ENCODE measurements at places on chromosomes 12 and 14.

DNA sequence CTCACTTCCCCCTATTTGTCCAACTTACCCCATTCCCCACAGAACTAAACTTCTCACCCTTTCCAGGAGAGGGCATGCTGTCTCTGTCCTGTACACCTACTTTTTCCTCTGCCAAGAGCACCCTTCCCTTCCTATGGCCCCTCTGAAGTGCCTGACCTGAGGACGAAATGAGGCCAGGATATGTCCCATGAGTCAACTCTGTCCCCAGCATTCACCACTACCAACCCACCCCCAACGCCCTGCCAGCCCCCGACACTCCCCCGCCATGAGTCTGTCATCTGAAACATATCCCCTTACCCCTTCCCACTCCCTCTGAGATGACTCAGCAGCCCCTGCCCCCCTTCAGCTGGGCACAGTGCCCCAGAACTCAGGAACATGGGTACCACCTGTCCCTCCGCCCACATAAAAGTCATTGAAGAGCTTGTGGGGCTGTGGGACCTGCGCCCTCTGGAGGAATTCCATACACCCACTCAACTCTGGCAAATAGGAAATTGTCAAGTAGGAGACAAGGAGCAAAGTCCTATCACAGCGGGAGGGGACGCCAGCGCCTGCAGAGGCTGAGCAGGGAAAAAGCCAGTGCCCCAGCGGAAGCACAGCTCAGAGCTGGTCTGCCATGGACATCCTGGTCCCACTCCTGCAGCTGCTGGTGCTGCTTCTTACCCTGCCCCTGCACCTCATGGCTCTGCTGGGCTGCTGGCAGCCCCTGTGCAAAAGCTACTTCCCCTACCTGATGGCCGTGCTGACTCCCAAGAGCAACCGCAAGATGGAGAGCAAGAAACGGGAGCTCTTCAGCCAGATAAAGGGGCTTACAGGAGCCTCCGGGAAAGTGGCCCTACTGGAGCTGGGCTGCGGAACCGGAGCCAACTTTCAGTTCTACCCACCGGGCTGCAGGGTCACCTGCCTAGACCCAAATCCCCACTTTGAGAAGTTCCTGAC, 26.3 kb downstream of the ITGA7 start:
- no peak for DNase-seq

GRCh38 chr12:106080791-106081170, 58.0 kb downstream of the NUAK1 start:
- no peak for DNase-seq

GRCh38 chr14:56650979-56651378, 71.4 kb downstream of the TMEM260 start:
- no peak for DNase-seq

- no peak for DNase-seq
Measured at GRCh38 chr12:112514926-112515642, 96.3 kb downstream of the PTPN11 start.

DNA sequence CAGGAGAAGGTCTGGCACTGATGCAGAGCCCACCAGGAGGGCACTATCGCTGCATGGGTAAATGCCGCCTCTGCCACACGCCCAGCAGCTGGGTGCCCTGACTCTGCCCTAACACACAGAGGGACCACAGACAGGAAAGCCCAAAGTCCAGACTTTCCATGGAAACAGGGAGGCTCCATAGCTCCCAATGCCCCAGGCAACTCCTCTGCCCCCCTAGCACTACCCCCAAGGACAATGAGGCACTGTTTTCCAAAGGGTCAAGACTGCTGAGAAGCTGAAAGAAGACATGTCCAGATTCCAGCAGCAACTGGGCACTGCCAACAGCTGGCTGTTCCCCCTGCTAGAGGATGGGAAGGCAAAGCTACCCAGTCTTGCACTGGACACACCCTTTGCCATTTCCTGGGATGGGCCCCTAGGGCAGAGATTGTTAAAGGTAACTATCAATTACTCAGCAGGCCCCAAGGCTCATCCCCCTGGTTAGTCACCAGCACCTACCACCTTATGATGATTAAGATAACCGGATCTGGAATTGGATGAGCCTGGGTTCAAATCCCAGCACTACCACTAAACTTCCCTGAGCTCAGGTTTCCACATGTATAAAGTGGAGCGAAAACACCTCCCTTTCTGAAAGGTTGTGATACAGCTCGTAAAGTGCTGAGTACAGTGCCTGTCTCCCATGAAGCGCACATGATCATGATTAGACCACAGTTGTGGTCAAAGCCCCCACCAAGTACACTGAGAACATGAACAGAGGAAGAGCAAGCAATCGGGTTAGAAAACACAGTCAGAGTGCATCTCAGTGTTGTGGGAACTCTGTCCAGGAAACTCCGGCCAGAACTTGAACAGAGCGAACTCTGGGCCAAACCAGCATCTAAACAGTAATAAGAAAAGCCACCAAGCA, 3.3 kb downstream of the PXN start:
- no peak for DNase-seq

- no peak for DNase-seq
Measured at GRCh38 chr12:58533652-58534051, 386.7 kb downstream of the LRIG3 start.

GRCh38 chr12:15928346-15928745, 17.2 kb downstream of the DERA start:
- no peak for DNase-seq

DNA sequence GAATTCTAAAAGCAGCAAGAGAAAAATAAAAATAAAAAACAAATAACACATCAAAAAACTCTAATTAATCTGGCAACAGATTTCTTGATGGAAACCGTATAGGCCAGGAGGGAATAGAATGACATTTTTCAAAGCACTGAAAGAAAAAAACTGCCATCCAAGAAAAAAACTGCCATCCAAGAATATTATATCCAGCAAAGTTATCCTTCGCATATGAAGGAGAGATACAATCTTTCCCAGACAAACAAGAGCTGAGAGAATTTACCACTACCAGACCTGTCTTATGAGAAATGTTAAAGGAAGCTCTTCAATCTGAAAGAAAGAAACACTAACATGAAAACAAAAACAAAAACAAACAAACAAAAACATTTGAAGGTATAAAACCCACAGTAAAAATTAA, 214.8 kb downstream of the EMP1 start:
- no peak for DNase-seq

DNA sequence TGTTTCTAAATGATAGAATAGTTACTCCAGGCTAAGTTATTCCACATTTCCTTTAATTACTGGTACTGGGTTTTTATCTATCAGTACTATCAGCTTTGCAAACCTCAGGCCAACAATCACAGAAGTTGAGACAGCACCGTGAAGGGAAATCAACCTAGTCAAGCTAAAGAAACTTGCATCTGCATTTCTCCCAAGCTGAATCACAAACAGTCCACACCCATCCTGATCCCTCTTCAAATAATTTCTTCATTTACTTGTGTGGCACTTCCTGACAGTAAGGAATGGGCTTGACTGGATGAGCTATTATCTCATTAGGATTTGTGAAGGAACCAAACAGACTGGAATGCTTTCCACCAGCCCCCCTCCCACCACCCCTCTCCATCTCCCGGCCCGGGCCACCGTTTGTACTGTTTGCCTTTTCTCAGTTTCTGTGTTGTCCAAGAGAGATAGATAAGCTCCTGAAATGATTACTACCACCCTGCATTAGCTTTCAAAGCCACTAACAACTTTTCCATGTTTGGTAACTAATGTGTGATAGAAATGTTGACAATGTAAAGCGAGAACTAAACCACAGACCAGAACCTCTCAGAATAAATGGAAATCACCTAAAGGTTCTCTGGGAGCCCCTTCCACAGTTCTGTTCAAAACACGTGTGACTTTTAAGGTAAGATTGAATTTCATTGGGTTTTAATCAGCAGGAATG, 236.3 kb downstream of the SLC25A21 start:
- DNase-seq, result no peak

GRCh38 chr14:78848234-78848820, 678.2 kb downstream of the NRXN3 start:
- peak; percentile 5 for DNase-seq

DNA sequence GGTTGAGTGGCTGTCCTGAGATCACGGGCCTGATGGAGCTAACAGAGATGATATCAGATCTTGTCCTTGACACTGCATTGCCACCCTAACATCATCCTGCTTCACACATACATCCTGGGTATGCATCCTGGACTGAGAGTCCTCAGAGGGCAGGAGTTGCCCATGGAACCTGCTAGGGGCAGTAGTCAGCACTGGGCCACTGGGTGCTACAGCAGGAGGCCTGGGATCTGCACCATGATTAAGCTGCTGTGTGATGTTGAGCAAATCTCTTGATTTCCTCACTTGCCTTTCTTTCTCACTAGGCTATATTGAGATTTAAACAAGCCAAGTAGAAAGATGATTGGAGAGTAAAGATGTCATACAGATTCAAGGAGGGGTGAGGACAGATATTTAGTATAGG, 22.1 kb upstream of the EIF4B start:
- DNase-seq, result no peak

DNA sequence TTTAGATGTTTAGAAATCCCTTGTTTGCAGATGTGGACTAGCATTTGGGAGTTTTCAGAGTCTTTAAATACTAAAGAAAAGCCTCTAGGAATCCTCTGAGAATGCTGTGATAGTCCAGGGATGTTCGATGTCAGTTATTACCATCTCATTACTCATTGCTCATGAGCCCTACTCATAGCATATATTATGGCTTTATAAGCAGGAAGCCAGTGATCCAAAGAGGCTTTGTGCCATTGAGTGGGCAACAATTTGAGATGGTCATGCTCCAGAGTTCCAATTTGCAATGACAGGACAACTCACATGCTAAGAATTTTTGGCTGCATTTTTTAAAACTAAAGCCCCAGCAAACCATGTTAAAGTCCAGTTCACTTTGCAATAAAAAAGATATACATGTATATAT, 163.0 kb downstream of the OTOGL start:
- no peak for DNase-seq

GRCh38 chr12:55188573-55188972, 32.3 kb upstream of the OR10A7 start:
- DNase-seq, result no peak

DNA sequence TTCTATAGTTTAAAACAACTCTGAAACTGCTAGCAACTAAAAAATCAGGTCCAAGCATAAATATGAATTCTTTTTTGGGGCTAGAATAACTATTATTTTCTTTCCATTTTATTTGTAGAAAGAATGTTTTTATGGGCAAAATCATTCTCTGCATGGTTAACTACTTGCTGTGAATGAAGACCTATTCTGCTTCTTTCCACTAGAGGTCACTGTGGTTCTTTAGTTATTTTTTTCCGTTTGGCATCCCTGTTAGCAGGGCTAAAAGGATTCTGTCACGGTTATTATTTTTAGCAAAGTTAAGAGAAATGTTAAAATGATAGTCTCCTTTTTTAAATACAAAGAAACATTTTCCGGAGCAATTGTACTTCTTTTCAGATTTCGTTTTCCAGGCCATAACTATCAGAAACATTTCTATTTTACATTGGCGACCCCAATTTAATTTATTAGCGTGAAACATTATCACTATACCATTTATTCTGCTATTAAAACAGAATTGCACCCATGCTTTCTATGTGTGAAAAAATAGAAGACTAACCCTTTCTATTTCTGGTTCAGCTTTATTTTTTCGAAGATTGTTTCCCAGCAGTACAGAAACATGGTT, 404.8 kb downstream of the ATP23 start:
- no peak for DNase-seq

- no peak for DNase-seq
Measured at GRCh38 chr14:88870777-88871176, 46.3 kb downstream of the TTC8 start.

- no peak for DNase-seq
Measured at GRCh38 chr12:52581481-52581880, 7.8 kb upstream of the KRT74 start.

DNA sequence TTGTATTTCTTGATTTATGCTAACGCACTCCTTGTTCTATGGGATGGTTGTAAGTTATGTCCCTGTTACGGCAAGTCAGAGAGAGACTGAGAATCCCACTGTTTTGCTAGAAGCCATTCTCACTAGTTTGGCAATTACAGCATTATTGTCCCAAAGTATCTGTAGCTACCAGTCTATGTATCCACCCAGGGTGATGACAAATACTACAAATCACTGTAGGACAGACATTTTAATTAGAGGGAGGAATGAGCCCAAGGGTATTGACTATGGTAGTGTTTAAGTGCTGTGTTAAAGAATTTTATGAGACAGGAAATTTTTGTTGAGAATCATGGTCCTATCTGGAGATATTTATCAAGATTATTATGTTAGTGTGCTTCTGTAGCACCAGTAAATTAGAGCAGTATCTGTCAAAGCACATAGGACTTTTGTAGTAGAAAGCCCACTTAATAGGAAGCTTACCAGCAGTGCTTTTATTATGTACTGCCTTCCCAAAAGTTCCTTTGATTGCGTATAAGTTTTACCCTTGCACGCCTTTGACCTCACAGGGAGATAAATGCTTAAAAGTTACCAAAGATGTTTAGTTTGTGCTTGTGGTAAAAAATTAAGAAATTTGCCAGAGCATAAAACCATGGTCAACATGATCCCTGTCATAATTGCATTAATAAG, 10.7 kb downstream of the PRKCH start:
- no peak for DNase-seq

DNA sequence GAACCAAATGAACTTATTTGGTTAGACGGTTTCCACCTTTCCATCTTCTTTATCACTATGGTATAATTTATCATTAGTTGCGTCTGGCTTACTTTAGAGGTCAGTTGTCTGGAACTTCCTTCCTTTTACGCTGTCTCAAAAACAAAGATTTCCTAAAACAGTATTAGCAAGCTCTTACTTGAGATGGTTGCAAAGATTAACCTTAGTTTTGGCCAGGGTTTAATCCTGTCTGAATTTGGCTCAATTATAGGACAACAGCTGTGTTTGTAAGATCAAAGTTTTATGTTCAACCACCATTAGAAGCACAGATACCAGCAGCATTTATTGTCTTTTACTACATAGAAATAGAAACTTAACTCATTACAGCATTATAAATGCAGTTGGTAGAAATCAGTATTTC, 7.9 kb upstream of the WASHC3 start:
- no peak for DNase-seq

- DNase-seq, result no peak
Measured at GRCh38 chr12:107449891-107450290, 235.7 kb upstream of the PWP1 start.

DNA sequence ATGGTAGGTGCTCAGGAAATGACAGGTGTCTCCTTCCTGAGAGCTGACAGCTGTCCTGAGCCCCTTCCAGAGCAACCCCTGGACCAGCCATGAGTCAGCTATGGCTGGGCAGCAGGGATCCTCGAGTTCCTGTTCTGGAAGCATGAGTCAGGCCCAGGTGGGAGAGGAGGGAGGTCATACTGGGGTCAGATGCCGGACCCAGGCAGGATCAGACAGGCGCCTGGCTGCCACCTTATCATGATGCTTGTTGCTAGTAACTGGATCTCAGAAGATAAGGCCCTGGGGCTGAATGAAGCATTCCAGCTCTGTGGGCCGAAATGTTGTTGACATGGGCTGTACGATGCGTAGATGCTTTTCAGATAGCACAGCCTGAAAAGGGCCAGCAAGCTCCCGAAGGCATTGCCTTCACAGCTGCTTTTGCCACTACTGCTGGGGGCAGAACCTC, 17.4 kb upstream of the KRT7 start:
- DNase-seq, result no peak

DNA sequence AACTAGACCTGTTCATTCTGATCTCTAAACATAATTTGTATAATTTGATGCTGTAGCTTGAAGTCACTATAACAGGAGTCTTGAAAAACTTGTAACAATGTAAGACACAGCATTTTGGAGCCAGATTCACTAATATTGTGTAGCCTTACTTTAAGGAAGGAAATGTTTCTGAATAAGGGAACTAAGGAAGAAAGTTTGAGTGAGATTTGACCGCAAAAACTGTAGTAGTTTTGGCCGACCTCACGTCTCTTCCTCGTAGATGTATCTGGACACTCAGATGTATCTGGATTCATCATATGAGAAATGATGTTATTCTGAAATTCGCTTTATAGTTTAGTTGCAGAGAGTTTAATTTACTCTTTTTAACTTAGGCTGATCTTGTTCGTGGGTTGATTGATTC, 13.9 kb upstream of the DNAH10 start:
- no peak for DNase-seq

All from CD4-positive, alpha-beta T cell treated with Interleukin-6 at 100 ng/mL for 8 hours (primary cell).